ENCODE measurements at places on chromosomes 4 and X.

DNA sequence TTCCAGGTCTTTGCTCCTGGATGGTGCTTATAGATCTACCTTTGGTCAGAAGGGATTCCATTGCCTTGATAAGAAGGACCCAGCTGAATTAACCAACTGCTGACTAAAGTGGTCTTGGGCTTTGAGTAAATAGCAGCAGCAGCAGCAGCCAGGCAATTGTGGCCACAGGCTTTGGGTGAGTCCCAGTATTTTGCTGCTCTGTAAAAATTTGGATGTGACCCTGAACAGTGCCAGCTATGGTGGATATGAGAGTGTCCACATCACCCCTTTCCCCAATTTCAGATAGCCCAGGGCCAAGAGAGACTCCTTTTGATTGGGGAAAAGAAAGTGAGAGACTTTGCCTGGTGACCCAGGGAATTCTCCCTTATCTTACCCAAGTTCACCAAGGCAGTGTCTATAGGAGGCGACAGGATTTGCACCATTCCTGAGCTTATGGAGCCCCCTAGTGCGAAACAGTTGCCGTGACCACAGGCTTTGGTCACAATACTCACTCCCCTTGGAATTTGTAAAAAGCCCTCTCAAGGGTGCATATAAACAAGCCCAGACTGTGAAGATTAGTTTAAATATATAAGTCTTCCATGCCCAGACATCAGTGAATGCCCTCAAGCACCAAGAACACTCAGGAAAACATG is 518.0 kb downstream of the TMA16 start:
- no peak for ATAC-seq

DNA sequence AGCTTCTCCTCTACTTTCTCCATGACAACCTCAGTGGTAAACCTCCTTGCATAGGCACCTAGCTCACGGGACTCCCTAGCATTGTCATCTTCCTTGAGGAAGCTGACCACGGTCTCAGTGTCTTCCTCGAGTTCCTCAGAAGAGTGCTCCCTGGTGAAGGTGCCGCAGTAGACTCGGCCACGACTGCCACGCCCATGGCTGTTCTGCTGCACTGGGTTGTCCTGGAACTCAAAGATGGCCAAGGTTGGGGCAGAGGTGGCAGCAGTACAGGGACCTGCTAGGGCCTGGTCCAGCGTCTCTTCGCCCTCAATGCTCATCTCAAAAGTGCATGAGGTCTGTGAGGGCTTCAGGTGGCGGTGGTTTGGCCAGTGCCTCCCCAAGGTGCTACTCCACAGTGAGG is 147.9 kb upstream of the ARHGEF9 start:
- no peak for ATAC-seq

- peak; percentile 38 for ATAC-seq
Observed at GRCh38 chrX:40201329-40201885, 103.6 kb upstream of the BCOR start.

DNA sequence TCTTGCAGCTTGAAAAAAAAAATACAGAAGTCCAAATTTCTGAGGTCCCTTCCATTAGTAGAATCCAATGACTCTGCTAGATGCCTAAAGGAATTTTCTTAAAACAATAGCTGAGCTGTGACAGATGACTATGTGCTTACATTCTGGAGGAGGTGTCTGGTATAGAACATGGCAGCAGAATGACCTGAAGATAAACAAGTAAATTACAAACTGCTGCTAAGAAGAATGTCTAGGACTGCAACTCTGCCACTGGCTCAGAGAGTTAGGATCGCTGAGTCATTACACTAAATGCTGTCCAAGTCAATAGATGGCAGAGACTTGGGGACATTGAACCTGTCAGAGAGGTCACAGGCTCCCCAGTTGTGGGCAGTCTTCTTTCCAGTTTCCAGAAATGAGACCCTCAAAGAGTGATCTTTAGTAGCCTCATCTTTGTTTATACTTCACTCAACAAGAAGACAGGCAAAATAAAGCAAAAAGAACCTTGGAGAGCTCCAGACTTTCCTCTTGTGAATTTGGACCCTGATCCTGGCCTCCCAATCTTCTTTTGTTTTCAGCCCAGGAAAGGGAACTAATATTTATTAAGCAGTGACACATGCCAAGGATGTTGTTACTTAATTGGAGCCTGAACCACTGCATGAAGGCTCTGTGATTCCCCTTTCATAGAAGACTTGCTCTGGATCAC is 56.4 kb upstream of the SCML1 start:
- ATAC-seq = no peak

DNA sequence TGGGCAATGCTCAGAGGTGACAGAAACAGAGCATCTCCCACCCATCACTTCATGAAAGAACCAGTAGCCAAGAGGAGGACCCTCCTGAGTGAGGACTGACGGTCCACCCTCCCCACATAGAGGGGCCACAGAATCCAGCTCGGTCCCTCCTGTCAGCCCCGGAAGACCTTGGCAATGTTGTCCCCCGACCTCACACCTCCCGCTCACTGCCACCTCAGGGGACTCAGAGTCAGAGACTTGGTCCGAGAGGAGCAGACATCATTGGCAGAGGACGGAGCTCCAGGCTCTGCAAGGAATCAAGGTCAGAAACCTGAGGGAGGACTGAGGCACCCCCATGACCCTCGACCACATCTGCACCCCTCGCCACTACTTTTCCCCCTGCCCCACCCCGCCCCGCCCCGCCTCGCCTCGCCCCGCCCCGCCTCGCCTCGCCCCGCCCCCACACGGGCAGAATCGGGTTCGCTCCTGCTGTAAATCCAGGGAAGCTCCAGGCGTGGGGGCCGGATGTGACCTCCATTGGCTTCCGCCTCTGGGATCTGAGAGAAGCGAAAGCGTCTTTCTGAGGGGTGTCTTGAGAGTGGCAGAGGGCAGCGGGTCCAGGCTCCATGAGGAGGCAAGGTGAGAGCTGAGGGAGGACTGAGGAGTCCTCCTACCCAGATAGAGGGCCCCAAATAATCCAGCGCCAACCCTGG is at the start of gene MAGEA11:
TSS of gene MAGEA11 (plus strand) at position 516 of the 692 bp plus-strand sequence. CDS start 1,100 bp downstream, outside the sequence.
- no peak for ATAC-seq

DNA sequence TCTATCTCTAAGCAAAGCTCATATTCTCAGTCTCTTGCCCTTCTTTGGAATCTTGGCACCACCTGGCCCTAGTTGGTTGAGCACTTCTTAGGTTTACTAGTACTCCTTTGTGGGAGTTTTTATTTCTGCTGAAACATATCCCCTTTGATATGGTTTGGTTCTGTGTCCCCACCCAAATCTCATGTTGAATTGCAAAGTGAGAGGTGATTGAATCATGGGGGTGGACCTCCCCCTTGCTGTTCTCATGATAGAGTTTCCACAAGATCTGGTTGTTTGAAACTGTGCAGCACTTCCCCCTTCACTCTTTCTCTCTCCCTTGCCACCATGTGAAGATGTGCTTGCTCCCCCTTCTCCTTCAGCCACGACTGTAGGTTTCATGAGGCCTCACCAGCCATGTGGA is 22.2 kb upstream of the SYNPO2 start:
- no peak for ATAC-seq

- ATAC-seq = no peak
Observed at GRCh38 chrX:100085846-100086245, 324.2 kb downstream of the PCDH19 start.

GRCh38 chrX:53256446-53257041 is 24.8 kb downstream of the IQSEC2 start:
- peak; percentile 18 for ATAC-seq

DNA sequence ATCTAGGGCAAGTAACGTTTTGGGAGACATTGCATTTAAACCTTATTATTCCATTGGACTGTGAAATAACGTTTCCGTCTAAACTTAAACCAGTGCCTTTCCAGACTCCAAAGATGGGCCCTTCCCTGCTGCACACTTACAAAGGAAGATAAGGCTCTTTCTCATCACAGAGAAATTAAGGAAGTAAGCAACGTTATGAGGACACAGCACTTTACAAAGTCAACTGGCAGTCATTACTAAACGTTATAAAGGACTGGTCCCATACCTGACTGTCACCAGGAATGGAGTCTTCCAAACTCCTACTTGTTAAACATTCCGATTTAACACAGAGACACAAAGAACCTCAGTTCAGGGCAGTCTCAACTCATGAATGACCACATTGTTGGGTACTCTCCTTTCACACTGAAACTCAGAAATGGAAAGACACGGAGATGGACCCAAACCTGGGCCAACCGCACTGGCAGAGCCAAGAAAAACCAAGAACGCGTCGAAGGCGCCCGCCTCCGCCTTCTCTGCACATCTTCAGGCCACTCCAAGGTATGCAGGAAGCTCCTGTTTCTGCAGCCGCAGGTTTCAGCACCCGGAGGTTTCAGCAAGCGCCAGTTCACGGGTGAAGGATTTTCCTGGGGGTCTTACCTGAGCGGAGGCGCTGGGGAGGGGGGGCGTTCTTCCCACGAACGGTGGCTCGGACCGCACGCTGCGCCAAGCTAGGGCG is 670 bp downstream of the PAPSS1 start:
- peak; percentile 5 for ATAC-seq

DNA sequence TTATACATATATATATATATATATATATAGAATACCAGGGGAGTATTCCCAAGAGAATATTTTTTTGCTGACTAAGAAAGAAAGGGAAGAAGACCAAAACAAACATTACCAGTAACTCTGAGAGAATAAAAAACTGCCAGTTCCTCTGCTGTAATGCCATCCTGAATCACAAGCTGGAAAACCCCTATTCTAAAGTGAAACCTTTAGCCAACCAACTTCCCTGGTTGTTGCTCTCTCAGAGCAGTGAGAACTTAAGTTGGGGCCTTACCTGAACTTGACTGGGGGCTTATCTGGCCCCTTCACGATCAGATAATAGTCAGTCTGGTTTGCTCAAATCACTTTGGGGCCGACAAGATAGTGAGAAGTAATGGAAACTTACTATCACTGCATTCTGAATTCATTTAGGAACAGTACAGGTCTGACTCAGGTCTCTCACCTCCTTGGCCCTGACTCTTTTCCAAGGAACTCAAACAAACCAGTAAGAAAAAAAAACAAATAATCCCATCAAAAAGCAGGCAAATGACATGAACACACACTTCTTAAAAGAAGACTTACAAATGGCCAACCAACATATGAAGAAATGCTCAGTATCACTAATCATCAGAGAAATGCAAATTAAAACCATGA is 62.5 kb downstream of the CD40LG start:
- ATAC-seq = no peak

DNA sequence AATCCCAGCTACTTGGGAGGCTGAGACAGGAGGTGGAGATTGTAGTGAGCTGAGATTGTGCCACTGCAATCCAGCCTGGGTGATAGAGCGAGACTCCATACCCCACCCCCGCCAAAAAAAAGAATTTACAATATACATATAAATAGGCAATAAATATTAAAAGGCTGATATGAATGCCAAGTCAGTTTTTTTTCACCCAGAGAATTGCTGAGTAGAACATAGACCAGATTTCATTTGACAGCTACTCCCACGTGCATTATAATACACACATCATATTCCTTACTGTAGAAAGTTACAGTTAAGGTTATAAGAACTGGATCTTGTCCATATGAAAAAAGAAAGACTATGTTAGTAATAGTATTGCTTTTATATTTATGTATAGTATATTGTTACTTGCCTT is 18.7 kb upstream of the CCNI start:
- no peak for ATAC-seq

DNA sequence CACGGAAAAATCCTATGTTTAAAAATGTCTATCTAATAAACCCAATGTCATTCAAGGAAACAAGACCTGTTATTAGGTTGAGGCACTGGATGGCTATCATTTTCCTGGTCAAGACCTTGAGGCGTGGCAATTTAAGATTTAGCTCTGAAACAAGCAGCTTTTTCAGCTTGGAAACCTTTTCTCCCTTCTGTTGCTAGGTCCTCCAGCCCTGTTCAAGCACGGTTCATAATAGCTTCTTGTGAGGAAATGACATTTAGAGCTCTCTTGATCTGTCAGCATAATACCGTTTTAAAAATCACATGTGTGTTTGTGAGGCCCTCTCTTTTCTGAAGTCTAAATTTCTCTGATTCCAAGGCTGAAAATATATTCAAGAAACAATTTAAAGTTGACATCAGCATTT is 133.6 kb upstream of the GRPR start:
- ATAC-seq = no peak

DNA sequence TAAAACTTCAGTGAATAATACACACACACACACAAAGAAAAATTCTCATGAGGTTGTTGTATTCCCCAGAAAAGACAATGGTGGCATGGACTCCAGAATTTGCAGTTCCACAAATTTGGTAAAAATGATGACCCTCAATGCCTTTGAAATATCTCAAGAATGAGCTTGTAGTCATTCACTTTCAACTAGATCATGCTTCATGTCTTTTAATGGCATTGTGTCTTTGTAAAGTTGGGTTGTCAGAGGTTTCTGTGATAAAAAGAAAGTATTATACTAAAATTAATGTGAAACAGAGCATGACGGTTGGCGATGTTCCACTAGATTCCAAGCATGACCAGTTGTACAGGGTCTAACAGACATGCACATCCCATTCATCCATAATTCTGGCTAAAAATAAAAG is 685.0 kb upstream of the FRG1 start:
- no peak for ATAC-seq

- ATAC-seq = no peak
Observed at GRCh38 chr4:186875476-186875875, 151.8 kb upstream of the FAT1 start.

GRCh38 chrX:55161581-55161980 is 58.6 kb upstream of the PAGE5 start:
- ATAC-seq = peak; percentile 3

DNA sequence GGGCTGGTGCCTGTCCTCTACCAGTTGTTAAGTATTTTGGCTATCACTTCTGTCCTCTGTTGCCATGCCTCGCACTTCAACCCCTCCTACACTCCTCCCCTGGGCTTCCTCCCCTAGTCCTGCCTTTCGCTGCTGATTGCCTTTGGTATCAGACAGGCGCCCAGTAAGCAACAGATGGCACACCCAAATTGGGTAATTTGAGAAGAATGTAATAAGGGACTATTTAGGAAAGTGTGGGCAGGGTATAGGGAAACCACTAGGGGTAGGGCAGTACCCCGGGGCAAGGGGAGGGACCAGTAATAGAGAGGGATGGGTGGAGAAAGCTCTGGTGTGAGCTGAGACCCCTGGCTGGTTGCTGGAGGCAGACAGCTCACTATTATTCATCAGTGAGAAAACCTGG is 172.7 kb upstream of the USP9X start:
- ATAC-seq = no peak

DNA sequence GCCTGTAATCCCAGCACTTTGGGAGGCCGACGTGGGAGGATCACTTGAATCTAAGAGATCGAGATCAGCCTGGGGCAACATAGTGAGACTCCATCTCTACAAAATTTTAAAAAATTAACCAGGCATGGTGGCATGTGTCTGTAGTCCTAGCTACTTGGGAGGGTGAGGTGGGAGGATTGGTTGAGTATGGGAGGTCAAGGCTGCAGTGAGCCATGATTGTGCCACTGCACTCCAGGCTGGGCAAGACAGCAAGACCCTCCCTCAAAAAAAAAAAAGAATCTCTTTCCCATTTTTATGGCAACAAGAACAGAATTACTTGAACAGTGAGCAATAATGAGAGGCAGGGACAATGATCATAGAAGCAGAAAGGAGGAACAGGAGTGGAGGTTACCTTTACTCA is 94.8 kb downstream of the RNF150 start:
- no peak for ATAC-seq

- no peak for ATAC-seq
Observed at GRCh38 chr4:25911356-25911755, 2.7 kb upstream of the SMIM20 start.

- ATAC-seq = no peak
Observed at GRCh38 chr4:25697516-25697915, 41.9 kb downstream of the SLC34A2 start.
